Esophagus squamous epithelium (tissue), 5 donors: ENCODE measurements at places on chromosomes 6 and 20. TPM values are rescaled to one million over a fixed set of nuclear protein-coding genes. Genes with fewer than 3 reads are reported as not detected.

GRCh38 chr6:40874495-40874894, 164.5 kb downstream of the UNC5CL start:
- DNase-seq, result no peak

DNA sequence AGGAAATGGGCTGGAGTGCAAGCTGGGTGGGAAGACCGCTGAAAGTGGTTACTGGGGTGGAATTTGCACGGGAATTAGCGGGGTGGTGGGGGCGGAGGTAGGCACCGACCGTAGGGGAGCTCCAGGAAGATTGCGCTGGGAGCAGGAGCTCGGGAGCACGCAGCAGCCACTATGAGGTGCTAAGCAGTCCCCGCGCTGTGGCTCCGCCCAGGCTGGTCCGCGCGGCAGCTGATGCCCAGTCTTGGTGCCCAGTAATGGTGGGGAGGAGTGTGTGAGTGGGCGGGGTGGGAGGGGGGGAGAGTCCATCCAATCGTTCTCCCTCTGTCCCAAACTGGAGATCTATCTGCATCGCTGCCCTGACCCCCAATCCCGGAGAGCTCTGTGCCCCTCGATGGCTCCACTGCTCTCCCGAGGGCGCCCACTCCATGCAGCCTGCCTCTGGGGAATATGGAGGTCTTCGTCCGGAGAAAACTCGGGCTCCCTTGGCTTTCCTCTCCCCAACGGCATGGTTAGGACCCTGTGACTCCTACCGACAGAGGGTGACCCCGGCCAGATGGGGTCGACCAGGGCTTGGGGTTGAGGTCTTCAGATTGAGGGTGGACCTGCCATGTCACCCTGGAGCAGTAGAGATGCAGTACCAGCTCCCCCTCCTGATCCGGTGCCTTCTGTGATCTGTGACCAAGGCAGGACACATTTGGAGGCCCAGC, 5.3 kb downstream of the TP53TG5 start:
- DNase-seq, result no peak

- no peak for DNase-seq
Observed at GRCh38 chr20:32743237-32744112, at the start of gene COMMD7. COMMD7 (minus strand) TSS chr20:32743467; CDS start chr20:32743391, 76 bp downstream.

GRCh38 chr6:71287926-71288227, 734 bp upstream of the OGFRL1 start:
- DNase-seq, result no peak

DNA sequence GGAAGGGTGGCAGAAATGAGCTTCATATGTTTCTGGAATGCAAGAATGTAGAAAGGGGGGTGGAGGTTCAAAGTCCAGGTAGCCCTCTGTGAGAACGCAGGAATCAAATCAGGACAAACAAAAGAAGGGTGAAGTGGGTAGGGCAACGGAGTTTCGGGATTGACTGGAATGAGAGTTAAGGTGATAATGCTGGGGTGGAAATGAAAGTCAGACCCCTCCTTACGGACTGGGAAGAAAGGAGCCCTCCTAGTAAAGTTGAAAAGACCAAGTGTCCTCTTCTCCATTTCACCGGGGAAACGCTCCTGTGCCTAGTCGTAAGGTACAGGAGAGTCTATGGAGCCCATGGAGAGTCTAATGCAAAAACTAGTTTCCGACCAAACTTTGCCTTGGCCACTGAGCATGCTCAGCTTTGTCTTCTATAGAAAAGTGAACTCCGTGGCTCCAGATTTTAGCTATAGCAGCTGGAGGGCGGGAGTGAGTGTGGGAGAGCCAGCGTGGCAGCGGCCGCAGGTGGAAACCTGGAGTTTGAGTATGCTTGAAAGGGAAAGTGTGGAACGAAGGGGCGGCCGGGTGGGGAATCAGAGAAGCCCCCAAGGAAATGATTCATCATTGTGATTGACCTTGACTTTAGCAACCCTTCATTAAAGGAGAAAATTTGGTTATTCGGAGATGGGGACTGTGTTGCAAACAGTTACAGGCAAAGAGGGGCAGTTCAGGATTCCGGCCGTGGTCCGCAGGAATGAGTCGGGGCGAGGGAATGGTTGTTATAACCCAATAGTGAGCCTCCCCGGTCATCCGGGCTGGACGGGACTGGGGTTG, 1.3 kb upstream of the LRRC1 start:
- DNase-seq, result no peak

DNA sequence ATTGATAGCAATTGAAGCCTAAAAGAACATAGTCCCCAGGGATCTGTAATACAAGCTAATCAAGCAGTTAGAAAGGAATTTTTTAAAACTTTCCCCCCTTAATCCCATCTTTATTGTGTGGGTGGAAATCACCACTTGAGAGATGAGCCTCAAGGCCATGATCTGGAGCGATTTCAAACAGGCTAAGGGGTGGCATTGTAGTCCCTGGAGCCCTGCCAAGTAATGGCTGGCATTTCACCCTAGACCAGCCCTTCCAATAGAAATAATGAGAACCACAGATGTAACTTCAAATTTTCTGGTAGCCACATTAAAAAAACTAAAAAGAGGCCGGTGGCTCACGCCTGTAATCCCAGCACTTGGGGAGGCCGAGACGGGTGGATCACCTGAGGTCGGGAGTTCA, 46.9 kb downstream of the PRDM1 start:
- no peak for DNase-seq

- no peak for DNase-seq
Observed at GRCh38 chr6:53639520-53639919, 26.0 kb downstream of the KLHL31 start.

DNA sequence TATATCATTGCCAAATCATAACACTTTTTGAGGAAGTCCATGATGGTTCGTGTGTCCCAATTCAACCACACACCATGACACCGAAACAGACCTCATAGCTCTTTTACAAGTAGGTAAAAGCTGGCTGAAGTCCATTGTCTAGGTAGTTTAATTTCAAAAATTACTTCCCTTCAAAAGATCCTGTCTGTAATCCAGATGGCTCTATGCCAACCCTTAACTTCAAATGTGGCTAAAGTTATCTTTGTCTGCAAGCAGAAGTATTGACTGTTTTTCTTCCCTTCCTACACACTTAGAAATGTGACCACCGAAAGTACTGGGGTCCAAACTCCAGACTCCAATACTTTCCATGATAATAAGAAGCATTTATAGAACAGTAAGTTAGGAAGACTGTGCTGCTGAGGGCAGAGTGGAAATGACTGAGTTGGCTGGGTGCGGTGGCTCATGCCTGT, 8.3 kb upstream of the TIAM2 start:
- DNase-seq, result no peak

- no peak for DNase-seq
Observed at GRCh38 chr6:27470023-27470422, 2.9 kb downstream of the ZNF184 start.

DNA sequence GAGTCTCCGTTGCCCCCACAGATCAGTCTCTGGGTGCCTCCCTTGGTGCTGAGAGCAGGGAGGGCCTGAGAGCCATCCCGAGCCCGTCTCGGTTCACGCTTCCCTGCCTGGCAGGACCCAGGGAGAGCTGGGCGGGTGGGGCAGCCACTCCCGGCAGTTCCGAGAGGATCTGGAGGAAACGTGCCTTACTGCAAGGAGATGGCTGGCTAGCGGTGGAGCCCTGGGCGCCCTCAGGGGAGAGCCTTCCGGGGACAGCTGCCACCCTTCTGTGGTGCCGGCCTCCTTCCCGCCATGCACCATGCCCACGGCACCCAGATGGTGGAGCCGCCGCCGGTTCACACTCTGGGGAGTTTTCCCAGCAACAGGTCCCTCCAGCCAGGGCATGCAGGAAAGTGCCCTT, 45.8 kb upstream of the SLCO4A1 start:
- no peak for DNase-seq

DNA sequence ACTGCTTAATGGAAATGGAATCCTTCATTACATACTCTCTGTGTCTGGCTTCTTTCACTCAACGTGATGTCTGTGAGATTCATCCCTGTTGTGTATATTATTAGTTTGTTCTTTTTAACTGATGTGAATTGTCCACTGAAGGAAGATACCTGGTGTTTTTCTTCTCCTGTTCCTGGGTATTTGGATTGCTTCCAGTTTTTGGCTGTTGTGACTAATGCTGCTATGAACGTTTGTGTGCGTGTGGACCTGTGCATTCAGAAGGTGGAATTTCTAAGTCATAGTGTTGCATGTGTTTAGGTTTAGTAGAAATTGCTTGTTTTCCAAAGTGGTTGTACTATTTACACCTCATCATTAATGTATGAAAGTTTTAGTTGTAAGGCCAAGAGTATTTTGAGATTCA, 3.8 kb downstream of the TULP4 start:
- DNase-seq, result no peak

DNA sequence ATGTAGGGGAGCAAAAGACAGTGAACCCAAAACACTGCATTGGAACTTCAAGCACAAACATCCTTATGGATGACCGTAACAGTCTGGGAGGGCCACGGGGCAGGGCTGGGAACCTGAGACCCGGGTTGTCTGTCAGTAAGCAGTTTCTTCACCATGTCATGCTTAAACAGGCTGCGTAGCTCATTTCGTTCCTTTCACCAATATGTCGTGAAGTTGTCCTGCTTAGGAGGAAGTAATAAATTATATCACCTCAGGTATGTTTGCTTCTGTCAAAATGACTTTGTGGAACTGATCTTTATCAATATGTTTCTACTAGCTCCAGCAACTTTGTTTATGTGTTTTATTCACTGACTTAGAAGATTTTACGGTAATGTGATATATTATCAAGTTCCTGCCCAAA, 12.4 kb upstream of the MAK start:
- DNase-seq, result no peak

DNA sequence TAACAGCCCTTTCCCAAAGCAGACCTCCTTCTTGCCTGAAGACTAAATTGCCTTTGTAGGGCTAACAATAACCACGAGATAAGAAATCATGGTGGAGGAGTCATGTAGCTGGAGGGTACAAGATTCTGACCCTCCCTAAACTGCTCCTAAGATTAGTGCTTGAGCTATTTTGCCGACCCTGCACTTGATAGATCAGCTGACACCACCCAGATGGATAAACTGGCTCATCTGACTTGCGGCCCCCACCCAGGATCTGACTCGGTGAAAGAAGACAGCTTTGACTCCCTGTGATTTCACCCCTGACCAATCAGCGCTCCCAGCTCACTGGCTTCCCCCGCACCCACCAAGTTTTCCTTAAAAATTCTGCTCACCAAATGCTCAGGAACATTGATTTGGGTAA, 57.6 kb upstream of the UNC93A start:
- DNase-seq, result no peak

DNA sequence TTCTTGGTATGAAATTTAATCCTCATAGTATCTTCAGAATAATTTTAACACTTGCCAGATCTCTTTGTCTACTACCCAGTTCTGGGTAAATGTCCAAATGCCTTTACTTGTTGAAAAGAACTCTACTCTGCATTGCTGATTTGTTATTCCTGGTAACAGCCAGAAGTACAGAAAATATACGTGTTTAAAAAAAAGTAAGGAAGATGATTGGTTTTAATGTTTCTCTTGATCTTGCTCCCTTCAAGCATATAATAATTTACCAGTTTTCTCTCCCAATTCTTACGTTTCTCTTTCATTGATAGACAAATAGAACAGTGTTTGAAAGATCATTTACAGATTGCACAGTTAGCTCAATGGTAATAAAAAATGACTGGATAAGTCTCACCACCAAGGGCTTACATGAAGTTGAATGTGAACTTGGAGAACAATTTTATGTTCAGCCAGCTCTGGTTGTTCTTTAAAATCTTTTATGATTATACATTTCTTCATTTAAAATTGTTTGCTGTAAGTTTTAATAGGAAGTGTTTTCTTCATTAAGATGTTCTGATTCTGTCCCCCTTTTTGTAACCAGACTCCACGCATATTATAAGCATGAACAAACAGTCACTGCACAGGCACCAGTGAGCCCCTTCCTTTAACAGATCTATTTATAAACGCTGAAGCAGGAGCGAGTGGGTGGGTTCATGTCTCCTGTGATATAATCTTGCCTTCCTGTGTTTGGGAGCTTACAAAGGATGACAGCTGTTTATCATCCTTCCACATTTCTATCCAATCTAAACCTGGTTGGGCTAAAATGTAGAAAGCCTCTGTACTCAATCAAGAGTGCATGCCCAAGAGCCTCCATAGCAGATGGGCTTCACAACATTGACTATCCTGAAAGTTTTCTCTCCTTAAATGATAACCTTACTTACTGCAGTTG, 299.5 kb downstream of the PRL start:
- no peak for DNase-seq

DNA sequence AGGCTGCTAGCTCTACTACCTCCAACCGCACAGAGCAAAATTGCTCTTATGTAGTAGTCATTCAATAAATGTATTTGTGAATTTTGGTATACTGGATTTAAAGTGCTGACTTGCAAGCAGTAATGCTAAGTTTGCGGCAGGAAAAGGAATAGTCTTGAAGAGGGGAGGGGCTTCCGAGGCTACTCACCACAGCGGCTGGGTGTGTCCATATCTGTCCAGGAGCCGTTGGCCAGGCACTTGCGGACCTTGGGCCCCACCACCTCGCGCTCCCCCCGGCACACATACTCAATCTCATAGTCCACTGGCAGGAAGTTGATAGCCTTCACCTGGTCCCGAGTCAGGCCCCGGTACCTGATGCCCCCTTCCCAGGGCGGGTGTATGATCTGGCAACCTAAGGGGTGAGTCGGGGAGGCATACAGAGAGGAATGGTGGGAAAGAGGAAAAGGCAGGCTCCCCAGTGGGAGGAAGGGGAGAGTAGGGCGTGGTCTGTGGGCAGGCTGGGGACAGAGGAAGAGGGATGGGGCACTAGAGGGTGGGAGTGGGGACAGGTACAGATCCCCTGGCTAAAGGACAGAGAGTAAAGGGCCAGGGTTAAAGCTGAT, 1.7 kb downstream of the GABBR1 start:
- no peak for DNase-seq

DNA sequence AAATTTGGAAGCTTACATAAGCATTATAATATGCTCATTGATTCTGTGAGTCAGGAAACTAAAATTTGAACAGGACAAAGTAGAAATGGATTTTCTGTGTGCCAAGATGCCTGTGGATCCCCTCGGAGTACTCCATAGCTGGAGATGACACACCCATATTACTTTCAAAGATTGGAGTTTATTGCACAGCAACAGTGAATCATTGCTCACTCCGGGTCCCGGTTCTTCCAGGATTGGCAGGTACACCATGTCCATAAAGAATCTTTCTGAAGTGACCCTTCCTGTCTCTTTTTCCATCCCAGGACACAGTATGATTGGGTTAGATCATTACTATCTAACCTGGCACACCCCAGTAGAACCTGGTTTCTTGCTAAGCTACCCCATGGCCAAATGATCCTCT, 2.7 kb upstream of the BTN2A2 start:
- no peak for DNase-seq

- no peak for DNase-seq
Observed at GRCh38 chr6:17957904-17958620, 29.4 kb downstream of the KIF13A start.

The ZC2HC1B gene
- not detected for total RNA-seq

The NMBR gene
- not detected for total RNA-seq

The CEBPB gene
- total RNA-seq, result 37.0 TPM

The C6orf52 gene
- total RNA-seq, result not detected

The C6orf58 gene
- total RNA-seq, result not detected

The BPI gene
- not detected for total RNA-seq

The MCCD1 gene
- not detected for total RNA-seq

The C6orf141 gene
- 22.8 TPM for total RNA-seq

The SLC44A4 gene
- 3.6 TPM for total RNA-seq

The HLA-DOA gene
- total RNA-seq, result 0.61 TPM

The VSTM2L gene
- total RNA-seq, result 2.6 TPM
